Cerebellar nuclear complex (tissue), 1 donor: ENCODE measurements at places on chromosomes 1 and 21.

DNA sequence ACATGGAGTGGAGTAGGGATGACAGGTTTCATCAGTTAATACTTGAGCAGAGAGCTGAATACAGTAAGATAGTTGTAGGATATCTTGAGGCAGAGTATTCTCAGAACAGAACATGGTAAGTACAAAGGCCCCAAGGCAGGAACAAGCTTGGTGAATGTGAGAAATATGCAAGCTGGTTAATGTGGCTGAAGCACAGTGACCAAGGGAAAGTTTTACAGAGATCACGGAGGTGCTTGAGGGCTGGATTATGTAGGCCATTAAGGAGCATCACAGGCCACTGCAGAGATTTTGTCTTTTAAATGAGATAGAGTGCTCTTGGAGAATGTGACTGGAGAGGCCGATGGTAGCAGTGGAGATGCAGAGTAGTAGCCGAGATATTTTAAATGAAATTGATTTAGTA, 54.0 kb upstream of the BOLA1 start:
- DNase-seq, result no peak

DNA sequence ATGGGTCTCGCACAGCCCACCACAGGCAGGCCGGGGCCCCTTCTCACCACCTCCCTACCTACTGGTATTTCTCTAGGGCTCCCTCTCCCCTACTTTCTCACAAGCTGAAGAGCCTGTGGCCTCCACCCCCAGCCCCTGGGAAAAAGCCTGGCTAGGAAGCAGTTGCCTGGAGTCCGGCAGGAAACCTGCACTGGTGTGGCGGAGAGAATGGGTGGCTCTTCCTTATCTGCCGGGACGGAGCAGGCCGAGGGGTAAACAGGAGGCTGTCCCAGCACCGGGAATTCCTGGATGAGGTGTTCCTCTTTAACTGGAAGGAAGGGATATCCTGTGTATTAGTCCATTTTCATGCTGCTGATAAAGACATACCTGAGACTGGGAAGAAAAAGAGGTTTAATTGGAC, 125.8 kb downstream of the TLR5 start:
- DNase-seq, result no peak

DNA sequence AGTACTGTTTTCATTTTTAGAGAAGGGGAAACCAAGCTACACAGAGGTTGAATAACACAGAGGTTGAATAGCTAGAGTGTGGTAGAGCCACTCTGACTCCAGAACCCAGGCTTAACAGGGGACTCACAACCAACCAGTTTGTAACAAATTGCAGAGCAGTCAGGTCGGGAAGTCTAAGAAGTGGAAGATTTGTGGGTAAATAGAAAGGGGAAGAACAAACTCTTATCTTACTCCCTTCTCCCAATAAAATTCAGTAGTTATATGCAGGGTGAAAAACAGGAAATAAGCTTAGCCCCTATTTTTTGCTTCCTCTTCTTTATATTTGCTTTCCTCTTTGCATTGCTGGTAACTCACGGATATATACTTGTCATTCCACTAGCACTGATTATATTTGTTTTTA, 23.2 kb downstream of the CDC42 start:
- DNase-seq, result no peak

DNA sequence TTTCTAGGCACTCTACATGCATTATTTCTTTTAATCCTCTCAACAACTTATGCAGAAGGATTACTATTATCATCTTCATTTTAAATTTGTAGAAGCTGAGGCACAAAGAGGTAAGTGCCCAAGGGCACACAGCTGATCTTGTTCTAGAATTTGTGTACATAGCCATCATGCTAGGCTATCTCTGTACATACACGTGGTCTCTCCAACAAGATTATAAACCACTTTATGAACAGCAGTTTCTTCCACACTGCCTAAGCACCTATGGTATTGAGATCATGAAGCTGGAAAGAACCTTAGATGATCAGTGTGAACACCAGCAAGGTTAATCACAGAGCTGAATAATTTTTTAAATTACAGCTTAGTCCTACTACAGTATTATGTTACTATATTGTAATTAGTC, 28.9 kb downstream of the UCHL5 start:
- DNase-seq, result no peak

DNA sequence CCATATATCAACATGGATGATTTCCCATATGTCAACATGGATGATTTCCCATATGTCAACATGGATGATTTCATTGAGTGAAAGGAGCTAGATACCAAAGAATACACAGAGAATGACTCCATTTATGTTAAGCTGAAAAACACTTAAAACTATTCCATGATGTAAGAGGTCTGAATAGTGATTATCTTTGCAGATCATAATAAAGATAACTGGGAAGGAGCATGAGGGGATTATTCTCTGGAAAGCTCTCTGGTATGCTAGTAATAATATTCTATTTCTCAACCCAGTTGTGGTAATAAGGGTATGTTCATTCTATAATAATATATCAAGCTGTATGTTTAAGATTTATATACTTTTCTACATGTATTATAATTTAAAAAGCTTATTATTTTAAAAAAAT, 14.1 kb downstream of the SYNJ1 start:
- DNase-seq, result no peak

DNA sequence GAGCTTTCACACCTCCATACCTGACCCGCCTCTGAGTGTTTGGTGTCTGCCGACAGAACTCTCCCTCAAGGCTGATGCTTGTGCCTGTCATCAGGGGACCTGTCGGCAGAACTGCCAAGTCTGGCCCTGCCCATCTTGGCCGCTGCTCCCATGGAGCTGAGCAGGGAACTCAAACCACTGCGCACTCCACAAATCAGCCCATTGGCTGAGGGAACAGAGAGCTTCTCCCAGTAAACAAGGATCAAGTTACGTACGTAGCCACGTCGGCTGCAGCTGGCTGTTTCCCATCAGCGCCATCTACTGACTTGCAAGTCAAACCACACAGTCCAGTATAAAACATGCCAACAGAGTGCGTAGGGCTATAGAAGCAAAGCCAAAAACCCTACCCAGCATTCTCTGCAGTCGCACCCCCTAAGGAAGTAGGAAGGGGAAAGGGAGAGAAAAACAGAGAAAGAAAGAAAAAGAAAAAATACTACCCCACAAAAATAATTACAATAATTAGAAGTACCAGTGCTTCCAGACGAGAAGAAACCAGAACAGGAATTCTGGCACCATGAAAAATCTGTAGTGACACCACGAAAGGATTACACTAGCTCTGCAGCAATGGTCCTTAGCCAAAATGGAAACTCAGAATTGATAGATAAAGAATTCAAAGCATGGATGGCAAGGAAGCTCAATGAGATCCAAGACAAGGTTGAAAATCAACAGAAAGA, 13.1 kb downstream of the KRTAP13-1 start:
- DNase-seq, result no peak

DNA sequence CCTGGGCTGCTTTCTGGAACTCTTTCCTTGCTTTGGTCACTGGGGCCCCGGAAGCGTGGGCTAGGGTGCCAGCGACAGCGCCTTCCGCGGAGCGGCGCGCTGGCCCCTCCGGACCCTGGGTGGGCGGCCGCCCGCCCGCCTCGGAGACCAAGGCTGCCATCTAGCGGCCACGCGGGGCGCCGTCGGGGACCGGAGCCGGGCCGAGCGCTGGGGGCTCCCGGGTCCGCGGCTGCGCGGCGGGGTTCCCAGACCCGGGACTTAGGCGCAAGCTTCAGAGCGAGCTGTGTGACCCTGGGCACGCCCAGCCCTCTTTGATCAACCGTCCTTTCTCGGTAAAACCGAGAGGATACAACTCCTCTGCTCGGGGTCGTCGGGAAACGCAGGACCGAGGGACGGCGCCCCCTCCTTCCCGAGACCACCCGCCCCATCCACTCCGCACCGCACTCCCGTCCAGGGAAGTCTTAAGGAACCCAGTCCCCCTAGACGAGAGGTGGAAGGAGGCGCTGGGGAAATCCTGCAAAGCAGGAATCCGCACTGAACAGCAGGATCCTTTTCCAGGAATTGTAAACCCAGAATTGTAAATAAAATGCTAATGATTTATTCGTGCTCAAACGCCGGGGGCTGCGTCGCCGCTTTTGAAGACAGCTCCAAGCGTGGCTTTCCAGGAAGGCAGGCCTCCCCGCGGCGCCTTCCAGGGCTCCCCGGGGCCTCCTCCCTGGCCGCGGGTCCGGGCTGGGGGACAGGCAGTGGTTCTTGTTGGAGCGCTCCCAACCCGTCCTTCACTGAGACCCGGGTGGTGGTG, 41.2 kb downstream of the RRAGC start:
- DNase-seq, result no peak

- DNase-seq, result no peak
Measured at GRCh38 chr1:68376441-68376840, 73.3 kb downstream of the RPE65 start.

GRCh38 chr1:6184083-6184783, 4.1 kb upstream of the CHD5 start:
- no peak for DNase-seq

DNA sequence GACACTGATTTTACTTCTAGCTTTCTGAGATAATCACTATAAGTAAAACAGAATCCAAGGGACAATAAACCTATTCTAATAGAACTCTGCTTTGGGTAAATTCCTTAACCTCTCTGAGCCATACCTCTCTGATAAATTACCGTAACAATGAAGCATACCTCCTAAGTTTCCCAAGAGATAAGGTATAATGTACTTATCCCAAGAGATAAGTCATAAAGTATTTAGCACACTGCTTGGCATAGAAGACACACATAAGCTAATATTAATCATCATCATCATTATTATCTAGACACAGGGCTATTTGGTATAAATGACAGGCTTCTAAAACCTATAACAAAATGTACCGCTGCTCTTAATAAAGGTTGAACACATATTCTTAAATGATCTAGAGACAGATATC, 16.2 kb downstream of the SSX2IP start:
- DNase-seq, result no peak

- DNase-seq, result no peak
Measured at GRCh38 chr1:55466373-55466772, 251.2 kb upstream of the USP24 start.

DNA sequence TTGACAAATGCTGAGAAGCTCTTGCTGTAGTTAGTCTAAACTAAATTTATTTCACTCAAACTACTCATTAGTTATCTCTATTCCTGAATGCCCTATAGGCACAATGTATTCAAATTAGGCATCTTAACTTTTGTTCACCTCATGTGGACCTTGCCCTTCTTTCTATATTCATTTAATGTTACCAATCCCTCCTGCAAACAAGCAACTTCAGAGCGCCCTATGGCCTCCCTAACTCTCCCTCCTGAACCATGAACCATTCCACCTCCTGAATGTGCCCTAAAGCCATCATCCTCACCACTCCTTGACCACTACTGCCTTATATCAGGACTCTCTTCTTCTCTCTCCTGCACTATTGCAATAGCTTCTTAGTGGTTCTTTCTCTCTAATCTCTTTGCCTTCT, 34.8 kb upstream of the SAMD13 start:
- no peak for DNase-seq

DNA sequence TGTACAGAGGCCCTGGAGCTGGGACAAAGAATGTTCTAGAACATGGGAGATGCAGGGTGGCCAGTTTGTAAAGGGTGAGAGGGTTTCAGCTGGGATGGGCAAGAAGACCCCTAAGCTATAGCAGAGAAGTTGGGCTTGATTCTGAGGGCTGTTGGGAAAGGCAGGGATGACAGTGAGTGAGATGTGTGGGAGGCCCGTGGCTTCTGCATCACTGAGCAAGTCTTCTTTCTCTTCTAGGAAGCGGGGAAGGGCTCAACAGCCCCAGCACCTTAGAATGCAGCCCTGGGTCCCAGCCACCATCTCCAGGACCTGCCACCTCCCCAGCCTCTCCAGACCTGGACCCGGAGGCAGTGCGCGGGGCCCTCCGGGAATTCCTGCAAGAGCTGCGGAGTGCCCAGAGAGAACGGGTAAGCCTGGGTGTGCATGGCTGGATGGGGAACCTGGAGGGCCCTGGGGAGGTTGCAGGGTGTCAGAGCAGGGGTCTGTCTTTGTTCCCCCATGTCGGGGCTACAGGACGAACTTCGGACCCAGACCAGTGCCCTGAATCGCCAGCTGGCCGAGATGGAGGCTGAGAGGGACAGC, 14.8 kb downstream of the MFAP2 start:
- DNase-seq, result no peak

DNA sequence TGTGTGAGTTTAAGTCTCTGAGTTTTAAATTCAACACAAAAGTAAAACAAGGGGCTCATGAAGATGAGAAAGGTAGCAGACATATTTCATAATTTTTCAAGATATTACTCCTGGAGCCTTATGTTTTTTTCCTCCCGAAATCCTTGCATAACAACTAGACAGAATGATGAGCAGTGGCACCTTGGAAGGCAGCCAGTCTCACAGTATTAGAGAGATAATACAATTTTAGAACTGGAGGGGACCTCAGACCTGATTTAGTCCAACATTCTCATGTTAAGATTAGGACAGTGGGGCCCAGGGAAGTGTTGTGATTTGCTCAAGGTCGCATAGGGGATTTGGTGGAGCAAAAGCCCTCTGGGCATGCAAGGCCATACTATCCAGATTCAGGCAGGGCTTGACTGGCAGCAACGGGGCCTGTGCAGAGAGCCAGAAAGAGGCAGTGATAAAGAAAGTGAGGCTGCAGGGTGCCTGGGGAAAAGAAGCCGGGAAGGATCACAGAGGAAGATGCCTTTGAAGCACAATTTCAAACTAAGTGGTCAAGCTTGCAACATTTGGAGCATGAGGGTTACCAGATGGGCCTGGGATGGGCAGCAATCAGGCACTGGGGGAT, 31.4 kb upstream of the BCL9 start:
- DNase-seq, result no peak

DNA sequence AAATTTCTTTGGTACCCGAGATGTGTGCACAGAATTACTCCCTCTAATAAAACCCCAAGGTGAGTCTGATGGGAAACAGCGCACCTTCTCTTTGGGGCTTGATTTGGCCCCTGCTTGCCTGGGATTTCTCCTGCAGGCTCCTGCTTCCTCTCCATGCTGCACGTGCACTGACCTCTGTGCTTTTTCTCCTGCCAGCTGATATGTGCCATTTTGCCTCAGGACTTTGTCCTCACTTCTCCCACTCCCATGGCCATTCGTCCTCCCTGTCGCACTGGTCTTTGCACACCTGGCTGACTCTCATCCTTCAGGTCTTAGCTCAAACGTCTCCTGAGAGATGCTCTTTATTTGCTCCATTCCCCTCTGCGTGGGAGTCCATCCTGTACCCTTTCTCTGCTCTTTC, 1.2 kb downstream of the CBR1 start:
- DNase-seq, result no peak

DNA sequence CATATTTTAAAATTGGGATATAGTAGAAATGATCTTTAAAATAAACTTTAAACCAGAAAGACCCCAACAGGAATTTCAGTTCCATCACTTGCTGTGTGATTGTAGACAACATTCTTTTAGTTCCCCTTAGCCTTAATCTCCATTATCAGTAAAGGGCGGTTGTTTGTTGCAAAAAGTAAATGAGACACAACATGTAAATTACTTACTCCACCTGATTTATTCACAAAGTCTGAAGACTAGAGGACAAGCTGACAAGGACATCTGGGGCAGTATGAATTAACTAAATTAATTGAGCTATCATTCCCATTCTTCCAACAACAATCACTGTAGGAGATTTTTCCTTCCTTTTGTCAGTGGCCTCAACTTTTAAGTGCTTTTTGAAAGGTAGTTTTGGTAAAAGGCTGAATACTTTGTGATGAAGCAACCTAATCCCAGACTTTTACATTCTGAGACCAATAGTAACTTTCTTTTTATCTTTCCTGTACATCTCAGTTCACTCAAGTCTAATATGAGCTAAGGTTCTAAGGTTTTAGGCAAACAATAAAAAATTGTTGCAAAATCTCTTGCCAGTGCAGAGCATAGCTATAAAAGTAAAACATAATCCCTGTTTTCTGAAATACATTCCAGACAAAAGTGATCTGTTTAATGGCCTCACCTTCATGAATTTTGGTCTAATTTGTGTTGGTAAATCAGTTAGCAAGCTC, 6.2 kb downstream of the SLC19A2 start:
- DNase-seq, result no peak

- DNase-seq, result no peak
Measured at GRCh38 chr1:243287652-243288051, 31.8 kb downstream of the SDCCAG8 start.
